ENCODE measurements at places on chromosomes 6 and 20.
A peak's percentile ranks its signal among the peaks of the same experiment; 100 is the strongest.

GRCh38 chr6:84766118-84766798 lies 1.9 kb upstream of the TBX18 start:
- no peak for DNase-seq

- DNase-seq = no peak
Measured at GRCh38 chr6:39425346-39426072, 103.0 kb upstream of the KCNK16 start.

GRCh38 chr6:156914181-156914580 lies 137.0 kb downstream of the ARID1B start:
- no peak for DNase-seq

GRCh38 chr6:106286746-106287145 lies 38.8 kb downstream of the ATG5 start:
- no peak for DNase-seq

DNA sequence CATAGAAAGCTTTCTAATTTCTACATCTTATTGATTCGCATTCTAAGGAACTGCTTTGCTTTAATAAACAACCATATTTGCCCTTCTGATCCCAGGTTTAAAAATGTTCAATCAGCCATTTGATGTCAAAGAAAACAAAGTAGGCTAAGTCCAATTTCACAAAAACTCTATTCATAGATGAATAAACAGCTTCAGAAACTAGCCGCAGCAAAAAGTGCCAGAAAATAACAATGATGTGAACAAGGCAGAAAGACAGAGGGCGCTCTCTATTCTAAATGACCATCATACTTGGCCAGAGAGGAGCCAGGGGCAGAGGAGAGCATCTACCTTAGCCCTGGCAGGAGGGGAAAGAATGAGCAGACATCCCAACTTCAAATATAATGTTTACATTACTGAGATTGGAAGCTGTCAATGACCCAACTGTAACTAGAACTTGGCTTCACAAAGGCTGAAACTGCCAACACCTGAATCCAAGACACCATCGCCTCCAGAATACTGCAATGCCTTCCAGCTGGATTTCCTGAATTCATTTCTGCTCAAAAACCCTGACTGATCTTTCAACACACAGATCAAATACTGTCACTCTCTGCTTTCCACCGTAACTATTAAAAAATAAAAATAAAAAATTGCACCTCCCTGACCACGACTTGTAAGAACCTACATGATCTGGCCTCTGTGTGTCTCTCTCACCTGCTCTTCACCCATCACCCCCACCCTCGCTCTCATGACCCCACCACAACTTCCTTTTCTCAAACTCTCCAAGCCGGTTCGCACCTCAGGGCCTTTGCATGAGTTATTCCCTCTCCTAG lies 9.5 kb downstream of the CNKSR3 start:
- no peak for DNase-seq

DNA sequence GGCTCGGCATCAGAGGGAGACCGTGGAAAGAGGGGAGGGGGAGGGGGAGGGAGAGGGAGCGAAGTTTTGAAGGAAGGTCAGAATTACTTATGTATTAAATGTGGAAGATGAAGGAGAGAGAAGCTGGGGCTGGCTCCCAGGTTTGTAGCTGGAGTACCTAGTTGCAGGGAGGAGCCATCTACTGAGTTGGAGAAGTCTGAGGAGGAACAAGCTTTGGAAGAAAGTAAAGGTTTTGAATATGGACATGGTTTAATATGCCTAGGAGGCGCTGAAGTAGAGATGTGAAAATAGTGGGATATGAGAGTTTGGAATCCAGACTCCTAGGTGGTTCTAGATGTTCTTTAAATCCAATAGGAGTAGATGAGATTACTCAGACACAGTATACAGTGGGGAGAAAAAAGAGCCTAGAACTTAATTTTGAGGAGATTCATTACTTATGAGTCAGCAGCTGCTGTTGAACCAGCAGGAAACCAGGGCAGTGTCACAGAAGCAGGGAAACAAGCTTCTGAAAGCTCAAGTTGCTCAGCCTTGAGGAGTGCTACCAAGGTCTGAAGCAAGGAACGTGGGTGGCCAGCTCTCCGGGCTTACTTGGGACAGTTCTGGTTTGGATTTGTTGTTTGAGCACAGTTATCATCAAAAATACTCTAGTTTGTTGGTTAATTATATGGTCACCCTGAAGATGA lies 149.3 kb downstream of the UTRN start:
- no peak for DNase-seq

GRCh38 chr20:45861221-45862075 lies 4.0 kb downstream of the ZSWIM3 start:
- DNase-seq = no peak

GRCh38 chr20:43949741-43950618 lies 35.3 kb downstream of the TOX2 start:
- DNase-seq = peak; percentile 52

Data from stimulated activated CD8-positive, alpha-beta memory T cell treated with anti-CD3 and anti-CD28 coated beads, Interleukin-12 subunit alpha, Interleukin-12 subunit beta, amount 100 ng/mL, for 1 hour (primary cell).